Activated CD8-positive, alpha-beta memory T cell treated with anti-CD3 and anti-CD28 coated beads for 1 hour (primary cell): ENCODE measurements at places on chromosomes 7 and 10.

DNA sequence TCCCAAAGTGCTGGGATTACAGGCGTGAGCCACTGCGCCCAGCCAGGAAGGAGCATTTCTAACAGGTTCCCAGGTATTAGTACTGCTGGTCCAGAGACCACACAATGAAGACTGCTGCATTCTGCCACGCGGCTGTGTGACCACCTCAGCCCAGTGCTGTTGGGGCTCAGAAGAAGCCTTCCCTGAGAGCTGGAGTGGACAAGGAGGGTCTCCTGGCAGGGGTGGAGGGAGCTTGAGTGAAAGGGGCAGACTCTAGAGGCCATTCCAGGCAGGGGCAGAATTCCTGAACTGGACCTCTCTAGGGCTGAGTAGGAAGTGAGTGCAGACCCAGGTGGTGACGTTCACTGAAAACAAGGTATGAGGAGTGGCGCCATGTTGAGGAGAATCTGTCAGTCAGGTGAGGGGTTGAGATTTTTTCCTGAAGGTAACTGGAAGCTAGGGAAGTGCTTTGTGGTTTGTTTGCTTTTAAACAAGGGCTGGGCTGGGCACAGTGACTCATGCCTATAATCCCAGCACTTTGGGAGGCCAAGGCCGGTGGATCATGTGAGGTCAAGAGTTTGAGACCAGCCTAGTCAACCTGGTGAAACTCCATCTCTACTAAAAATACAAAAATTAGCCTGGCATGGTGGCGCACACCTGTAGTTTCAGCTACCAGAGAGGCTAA lies 67.6 kb downstream of the TACC2 start:
- no peak for DNase-seq

DNA sequence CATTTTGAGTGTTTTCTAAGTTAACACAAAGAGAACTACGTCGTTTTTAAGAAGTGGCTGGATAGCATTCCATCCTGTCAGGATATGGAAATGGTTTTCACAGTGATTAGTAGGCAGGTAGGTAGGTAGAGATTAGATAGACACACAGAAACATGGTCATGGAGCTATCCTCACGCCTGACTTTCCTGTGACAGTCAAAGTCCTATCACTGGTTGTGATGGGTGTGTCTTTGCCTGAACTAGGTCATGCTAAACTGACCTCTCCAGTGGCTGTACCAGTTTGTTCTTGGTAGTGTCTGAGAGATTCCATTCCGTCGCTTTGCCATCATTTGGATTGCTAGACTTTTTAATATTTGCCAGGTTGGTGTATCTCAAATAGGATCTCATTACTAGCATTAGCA lies 28.2 kb downstream of the FKBP6 start:
- DNase-seq: no peak

GRCh38 chr7:16668049-16668858 lies 22.3 kb downstream of the BZW2 start:
- no peak for DNase-seq

DNA sequence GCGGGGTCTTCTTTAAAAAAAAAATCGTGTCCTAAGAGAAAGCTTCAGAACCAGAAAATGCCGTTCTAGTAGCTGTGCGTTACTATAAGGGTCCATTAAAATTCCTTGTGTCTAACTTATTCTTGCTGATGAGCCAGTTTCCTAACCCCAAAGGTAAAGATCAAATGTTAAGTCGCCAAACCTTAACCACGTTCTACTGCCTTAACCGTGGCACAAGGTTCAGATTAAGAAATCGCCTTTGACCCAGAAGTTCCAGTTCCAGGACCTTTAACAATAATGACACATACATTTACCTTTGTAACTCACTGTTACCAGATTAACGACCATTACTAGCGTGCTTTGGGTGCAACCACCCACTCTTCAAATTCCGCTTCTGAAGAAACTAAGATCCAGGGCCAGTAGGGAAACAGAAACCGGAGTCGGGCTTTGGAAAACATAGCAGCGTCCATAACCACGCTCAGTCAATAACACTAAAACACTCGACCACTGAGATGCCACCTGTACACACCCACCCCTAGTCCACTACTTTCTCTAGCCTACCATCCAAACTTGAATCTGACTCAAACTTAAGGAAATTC lies 620 bp downstream of the BET1 start:
- DNase-seq: no peak

- DNase-seq: no peak
These were observed 176.3 kb upstream of the MEOX2 start for GRCh38 chr7:15862781-15863165.

DNA sequence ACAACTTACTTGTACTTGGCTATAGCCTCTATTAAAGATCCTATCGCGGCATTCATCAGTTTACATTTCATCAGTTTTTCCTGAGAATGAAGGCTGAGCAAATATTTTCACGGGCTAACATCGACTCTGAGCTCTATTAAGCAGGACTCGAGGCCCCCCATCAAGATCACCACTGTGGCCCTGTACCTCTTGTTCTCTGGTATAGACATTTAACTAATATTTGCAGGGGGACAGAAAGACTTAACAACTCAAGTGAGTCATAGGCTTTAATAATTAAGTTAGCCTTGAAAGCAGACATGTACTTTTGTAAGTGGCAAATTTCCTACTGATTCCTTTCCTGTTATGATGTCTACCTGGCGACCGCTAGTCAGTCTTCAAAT lies 45.4 kb downstream of the DOCK4 start:
- no peak for DNase-seq

DNA sequence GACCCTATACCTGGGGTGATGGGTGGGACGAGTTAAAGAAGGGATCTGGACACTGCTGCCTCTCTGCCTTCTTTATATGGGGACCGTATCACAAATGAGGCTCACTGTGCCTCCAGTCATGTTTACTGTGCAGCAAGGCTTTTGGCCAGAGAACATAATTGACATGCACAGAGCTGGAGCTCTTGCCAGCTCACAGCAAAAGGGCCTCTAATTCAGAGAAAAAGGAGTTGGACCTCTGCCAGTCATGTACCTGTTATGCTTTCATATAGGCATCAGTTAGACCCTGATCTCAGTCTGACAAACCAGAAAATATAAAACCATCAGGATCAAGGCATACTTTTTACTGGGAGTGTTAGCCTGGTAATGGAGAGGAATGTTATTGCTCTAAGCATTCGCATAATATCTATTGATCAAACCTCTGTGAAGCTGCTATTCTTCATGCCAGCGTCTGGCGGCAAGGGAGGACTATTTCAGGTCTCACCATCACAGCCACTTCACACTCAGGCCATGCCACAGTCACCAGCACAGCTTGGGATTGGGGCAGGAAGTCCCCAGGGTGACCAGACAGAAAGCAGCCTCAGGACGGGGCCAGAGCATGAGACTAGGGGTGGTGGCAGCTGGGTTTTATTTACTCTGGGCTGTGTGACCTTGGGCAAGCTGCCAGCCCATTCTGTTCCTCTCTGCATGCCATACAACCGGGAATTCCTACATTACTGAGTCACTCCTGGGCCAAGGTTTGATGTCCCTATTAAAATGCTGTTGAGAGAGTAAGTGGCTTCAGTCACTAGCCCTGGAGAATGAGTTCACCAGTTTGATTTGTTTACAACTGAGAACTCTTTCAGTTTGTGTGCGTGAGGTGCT lies 90.1 kb downstream of the NPSR1 start:
- no peak for DNase-seq
